ENCODE measurements at places on chromosomes 4 and X. TPM values are rescaled to one million over a fixed set of nuclear protein-coding genes. Genes with fewer than 3 reads are reported as not detected.

REPS2 gene
- 11.2 TPM for polyA plus RNA-seq

HTT gene
- polyA plus RNA-seq, result 29.3 TPM

MXD4 gene
- 45.9 TPM for polyA plus RNA-seq

CT83 gene
- polyA plus RNA-seq, result not detected

BBS7 gene
- polyA plus RNA-seq, result 22.8 TPM

All from left renal pelvis (tissue), 4 donors.